Activated T-cell treated with anti-CD3 and anti-CD28 coated beads, Interleukin-2, amount 50 U/mL, for 48 hours (primary cell): ENCODE measurements at places on chromosomes 12 and 14.

DNA sequence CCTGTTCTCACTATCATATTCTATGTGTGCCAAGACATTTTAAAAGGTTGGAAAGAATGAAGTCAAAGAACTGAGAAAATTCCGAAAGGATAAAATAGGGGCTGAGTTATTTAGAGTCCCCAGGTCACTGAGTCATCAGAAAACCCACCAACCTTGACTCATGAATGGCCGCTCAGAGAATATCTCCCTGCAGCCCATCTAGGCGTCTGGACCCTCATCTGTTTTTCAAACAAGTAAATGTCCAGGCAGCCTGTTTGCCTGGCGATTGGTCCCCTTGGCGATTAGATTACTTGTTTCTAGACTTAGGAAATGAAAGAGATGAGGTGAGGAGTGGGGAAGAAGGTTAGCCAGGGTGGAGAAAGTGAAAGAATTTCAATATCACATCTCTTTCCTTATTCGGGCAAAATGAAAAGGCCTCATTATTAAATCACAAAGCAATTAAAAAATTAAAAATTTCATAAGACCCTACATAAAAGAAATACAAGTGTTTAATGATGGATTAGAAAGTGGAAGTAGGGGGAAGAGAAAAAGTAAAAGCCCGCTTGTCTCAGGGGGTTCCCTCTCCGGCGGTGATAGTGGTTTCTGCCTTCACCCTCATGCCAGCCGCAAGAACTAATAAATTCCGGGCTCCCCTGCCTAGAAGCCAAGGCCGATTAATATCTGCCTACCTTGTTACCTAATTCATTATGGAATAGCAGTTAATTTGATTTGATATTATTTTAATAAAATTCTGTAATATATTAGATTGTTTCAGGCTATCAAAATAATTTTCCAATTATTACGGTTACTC, 415.9 kb downstream of the BCL11B start:
- DNase-seq = no peak

DNA sequence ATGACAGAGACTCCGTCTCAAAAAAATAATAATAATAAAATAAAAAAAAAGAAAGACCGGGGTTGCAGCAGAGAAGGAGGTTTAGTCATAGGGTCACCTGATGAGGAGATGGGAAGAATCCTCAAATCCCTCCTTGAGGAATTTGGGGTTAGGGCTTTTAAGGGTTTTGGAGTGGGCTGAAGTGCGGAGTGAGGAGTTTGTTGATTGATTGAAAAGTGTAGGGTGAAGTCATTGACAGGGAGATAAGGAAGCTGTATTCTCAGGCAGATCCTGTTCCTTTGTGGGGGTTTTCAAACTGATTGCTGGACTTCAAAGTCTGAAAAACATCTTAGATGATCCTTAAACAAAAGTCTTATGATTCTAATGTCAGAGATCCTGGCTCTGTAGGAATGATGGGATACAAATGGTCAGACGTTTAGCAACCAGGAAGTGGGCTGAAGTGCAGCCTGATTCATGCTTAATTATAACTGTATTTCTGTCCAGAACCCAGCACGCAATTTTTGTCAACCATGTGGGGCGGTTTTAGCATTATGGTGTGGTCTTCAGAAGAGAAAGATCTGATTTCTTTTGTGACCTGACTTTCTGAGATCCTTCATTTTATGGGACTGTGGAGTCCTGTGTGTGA, 16.0 kb downstream of the FNTB start:
- DNase-seq = no peak

- DNase-seq = no peak
These were observed 14.4 kb upstream of the ATF1 start for GRCh38 chr12:50749459-50749882.

DNA sequence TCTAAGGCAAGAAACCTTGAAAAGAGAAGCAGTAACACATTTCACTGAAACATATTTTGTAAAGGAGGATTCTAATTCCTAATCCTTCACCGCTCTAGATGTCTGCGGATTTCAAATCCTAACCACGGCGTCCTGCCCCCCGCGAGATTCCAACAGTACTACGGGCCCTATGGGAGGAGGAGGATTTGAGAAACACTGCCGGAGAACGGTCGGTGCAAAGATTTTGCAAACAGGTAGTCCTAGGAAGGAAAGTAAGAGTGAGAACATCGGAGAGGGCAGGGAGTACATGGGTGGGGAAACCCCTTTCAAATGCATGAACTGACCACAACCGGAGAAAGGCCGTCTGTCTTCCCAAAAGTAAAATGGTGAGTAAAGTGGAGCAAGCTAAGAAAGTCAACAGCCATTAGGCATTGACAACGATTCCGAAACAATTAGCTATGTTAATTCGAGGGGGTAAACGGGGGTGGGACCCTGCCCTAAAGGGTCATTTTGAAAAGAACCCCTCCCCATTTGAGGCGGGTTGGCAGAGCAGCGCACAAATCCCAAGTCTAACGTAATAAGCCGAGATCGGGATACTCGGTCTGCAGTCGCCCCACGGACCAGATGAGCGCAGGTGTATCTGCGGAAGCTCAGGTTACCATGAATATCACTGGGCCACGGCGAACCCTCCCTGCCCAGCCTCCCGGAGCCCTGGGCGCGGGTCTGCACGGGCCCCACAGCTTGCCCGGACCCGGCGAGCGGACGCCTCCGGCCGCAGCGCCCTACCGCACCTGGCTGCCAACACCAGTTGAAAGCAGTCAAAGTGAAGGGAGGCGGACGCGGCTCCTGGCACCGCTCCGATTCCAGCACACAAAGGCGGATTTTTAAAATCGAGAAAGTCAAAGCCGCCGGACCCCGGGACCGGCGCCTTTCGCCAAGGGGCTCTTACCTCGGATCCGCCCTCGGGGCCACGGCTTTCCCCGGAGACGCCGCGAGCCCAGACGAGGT, 662 bp downstream of the EPS8 start:
- DNase-seq = no peak

GRCh38 chr12:100024974-100025555, 40.3 kb upstream of the ANKS1B start:
- no peak for DNase-seq

- DNase-seq = no peak
These were observed 23.0 kb upstream of the ACTN1 start for GRCh38 chr14:69002069-69002468.

DNA sequence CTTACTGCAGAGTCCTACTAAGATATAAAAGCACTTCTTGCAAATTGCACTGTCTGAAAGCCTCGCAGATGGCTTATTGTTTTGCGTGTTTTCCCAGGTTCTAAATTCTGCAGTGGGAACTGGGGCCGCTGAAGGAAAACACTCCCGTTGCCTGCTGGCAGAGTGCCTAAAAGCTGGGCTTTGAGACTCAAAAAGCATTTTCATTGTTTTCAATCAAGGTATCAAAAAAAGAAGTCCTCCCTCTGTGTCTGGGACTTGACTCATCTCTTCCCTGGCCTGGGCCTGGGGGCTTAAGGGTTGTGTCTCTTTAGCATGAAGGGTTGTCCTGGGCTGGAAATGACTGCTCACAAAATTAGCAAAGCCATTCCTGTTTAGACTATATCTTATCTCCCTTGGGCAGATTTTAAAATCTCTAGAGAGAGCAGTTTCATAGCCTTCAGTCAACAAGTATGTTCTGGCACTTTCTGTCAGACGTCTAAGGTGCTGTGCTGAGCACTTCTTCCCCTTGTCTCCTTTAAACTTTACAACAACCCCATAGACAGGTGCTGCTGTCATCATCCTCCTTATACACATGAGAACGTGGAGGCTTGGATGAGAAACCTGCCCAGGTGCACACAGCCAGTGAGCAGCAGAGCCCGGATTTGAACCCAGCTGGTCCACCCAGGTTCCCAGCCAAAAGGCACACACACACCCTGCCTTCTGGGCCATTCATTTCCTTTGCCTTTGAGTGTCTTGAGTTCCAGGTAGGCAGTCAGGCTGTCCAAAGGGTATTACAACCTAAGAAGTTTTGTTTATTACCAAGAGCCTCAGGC, 31.1 kb downstream of the ELK3 start:
- no peak for DNase-seq

- DNase-seq = no peak
These were observed 11.6 kb upstream of the CHFR start for GRCh38 chr12:132899033-132899432.

- DNase-seq = no peak
These were observed 67.0 kb upstream of the BEGAIN start for GRCh38 chr14:100654025-100654813.

- DNase-seq = no peak
These were observed 2.2 kb downstream of the ZC3H10 start for GRCh38 chr12:56120158-56120846.

DNA sequence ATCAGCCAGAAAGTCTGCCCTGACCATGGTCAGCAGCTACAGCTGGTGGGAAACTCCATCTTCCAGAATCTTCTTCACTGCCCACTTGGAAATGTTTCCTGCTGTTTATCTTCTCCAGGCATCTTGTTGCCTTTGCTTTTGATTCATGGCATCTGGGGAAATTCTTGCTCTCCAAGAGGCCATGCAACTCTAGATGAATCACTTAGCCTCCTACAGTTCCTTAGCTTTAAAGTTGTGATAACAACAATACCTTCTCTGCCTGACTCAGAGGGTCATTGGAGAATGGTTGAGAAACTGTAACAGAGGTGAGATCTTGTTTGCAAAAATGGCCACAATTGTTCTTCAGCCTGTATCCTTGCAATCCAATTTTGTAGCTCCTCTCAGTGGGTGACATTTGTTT, 121.0 kb upstream of the VRK1 start:
- no peak for DNase-seq

DNA sequence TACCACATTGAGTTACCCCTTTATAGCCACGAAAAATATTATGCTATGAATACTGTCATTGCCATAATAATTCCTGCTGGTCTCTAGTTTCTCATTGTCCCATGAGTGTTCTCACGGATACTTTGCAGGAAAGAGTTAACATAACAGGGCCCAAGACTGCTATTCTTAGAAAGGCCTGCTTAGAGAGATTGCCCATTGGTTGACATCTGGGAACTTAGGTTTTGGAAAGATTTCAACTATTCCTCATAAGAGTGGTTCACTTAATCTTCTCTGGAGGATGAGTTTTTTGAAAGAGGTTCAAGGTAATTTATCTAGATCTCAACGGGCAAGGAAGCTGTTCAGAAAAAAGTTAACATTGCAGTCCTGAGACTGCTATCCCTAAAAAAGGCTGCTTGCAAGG, 18.4 kb upstream of the PRPF39 start:
- DNase-seq = no peak

GRCh38 chr12:106068296-106068695, 70.5 kb downstream of the NUAK1 start:
- no peak for DNase-seq

GRCh38 chr14:104382361-104383087, 197.0 kb upstream of the C14orf180 start:
- no peak for DNase-seq

DNA sequence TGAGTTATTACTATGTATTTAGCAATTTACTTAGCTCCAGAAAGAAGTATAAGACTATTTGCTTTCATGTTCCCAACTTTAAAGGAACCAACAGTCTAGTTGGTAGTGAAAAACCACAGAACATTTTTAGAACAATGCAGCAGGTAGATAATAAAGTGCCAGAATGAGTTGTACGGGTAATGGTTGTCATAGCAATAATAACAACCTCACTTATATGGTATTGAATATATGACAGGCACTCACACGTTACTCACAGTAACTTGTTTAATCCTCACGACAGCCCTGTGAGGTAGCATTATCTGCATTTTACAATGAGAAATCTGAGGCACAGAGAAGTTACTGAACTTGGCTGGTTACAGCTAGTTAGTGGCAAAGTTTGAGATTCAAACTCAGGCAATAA, 10.6 kb upstream of the GAPDH start:
- no peak for DNase-seq

GRCh38 chr12:92208613-92209121, 63.0 kb upstream of the BTG1 start:
- no peak for DNase-seq

- peak; percentile 92 for DNase-seq
These were observed 64.1 kb upstream of the PPP4R3A start for GRCh38 chr14:91573894-91574837.

DNA sequence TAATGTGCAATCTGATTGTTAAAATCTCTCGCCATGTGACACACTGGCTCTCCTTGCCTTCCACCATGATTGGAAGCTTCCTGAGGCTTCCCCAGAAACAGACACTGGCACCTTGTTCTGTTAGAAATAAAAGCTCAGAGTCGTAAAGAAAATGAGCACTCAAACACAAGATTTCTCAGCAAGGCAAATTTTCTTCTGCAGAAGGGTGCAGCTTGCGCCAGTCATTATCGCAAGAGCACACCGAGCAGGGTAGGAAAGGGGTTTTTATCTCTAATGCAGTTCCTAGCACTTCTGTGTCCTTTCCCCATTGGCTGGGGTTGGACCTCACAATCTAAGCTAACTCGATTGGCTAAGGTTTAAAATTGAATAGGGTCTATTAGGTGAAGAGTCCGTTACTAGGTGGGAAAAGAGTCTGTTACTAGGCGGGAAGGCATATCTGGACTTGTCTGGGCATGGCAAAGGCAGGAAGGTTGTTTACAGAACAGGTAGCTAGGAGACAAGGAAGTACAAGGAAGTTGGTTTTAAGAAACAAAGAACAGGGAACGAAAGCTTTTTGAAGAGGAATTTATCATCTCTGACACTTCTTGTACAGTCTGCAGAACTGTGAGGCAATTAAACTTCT, 62.6 kb upstream of the BICD1 start:
- no peak for DNase-seq

GRCh38 chr14:99664937-99665273, 19.2 kb upstream of the CYP46A1 start:
- DNase-seq = no peak

GRCh38 chr12:2976581-2976996, 17.4 kb downstream of the TEAD4 start:
- no peak for DNase-seq

DNA sequence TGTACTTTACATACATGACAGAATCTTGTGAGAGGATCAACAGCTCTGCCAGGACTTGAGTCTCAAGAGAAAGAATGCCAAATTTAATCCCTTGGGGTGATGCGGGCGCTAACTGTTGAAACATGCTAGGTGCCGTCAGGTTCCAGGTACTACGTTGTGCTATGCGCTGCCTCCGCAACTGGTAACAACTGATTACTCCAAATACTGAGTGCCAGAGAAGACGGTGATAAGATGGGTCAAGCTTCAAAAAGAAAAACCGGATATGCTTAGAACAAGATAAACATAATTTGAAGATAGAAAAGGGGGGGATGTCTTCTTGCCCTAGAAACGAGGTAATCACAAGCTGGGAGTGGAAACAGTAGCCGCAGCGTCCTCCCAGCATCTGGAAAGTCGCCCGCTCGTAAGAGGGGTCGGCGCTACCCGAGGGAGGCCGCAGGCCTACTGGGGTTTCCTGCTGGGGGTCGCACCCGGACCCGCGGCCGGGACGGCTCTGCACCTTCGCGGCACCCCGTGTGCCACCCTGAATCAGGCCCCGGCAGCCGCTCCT, 678 bp downstream of the ZBTB25 start:
- DNase-seq = no peak

GRCh38 chr12:50647031-50647430, 116.9 kb upstream of the ATF1 start:
- DNase-seq = no peak

- no peak for DNase-seq
These were observed 162.4 kb downstream of the KICS2 start for GRCh38 chr12:64059685-64060084.

GRCh38 chr14:50084666-50085065, 31.7 kb downstream of the VCPKMT start:
- no peak for DNase-seq
